ENCODE measurements at places on chromosomes 11 and 22.

- DNase-seq, result no peak
These were observed 59.5 kb downstream of the LINC01488 start for GRCh38 chr11:69541001-69541285.

DNA sequence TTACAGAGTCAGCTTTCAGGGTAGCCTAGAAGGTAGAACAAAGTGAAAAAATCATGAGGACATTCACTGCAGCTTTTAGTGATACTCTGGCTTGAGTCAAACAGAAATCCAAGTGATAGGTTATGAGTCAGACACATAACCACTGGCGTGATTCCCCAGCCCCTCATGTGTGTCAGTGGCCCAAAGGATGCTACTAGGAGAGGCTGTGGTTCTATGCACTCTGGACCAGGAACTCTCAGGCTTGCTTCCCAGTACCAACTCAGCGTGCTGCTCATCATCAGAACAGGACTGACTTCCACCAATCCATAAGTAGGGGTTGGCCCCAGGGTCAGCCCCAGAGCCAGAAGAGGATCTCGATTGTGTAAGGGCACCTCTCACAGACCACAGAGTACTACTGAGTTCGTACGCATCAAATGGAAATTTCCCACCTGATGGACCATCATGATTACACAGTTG is 116.8 kb downstream of the MED15 start:
- DNase-seq, result no peak

- DNase-seq, result no peak
These were observed 179.6 kb downstream of the CTTN start for GRCh38 chr11:70577948-70578347.

- DNase-seq, result no peak
These were observed 6.2 kb downstream of the CEP57 start for GRCh38 chr11:95796501-95796900.

DNA sequence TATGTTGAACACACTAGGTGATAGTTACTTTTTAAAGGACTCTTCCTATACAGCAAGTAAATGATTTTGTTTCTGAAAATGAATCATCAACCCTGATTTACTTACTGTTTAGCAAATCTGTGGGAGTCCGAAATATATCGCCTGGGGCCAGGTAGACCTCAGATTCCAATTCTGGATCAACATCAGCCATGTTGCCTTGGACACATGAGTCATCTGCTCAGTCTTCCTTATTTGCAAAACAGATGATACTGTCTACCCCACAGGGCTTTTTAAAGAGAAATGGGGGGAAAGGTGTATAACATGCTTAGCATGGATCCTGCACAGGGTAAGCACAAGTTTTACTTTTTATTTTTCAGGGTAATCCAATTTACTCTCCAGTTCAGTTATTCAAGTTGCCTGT is 324.2 kb downstream of the TENM4 start:
- no peak for DNase-seq

DNA sequence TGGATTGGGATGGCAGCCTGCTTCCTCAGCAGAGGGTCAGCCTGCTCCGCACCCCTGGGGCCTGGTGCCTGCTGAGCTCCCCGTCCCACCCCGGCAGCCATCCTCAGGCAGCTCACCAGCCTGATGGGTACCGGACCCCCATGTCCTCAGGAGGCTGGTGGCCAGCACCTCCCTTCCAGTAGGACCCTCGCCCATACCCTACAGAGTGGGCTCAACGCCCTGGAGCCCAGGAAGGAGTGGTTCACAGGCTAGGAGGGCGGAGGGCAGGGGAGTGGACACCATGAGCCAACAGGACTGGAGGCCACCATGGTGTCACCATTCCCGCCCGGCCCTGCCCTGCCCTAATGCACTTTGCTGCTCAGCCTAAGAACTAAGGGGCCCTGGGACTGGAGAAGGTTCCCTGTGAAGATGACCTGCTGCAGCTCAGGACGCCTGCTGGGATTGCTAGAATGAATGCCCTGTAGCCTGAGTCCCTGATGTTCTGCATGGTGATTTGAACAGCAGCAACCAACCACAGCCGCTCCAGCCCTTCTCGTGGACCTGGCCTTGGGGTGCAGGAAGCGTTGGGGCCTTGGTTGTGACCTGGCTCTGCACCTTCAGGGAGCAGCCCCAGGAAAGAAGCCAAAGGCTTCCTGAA is 1080.8 kb downstream of the BRD1 start:
- DNase-seq, result no peak

- no peak for DNase-seq
These were observed 3.3 kb upstream of the GRAMD1B start for GRCh38 chr11:123426789-123427188.

GRCh38 chr11:78189174-78189724 is 530 bp downstream of the USP35 start:
- no peak for DNase-seq

DNA sequence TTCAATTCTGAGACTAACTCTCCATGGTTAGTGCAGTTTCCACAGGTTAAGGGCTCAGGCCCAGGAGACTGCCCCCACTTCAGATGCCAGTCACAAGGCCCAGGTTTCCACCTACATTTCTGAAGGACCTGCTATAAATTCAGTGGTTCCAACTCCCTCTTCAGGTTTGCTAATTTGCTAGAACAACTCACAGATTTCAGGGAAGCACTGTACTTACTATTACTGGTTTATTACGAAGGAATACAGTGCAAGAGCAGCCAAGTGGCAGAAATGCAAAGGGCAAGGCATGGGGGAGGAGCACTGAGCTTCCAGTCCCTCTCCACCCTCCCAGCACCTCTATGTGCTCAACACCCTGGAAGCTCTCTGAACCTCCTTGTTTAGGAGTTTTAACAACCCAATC is 39.3 kb upstream of the SPON1 start:
- no peak for DNase-seq

- DNase-seq, result no peak
These were observed 741.1 kb downstream of the NELL1 start for GRCh38 chr11:21410513-21410912.

DNA sequence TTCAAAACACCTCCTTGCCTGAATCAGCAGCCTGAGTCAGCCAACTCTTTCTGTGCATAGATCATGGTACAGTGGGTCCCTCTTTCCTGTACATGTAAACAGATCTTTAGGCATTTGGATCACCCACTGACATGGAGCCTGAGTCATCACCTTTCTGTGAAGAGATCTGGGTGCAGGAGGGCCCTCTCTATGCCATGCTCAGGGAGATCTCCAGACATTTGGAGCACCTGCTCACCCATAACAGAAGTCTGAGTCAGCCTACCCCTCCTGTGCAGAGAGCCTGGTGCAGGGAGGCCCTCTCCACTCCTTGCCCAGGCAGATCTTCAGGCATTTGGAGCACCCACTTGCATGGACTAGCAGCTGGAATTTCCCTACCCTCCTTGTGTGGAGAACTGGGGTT is 56.2 kb upstream of the GLYAT start:
- no peak for DNase-seq

- DNase-seq, result no peak
These were observed 83.3 kb downstream of the MICAL2 start for GRCh38 chr11:12193515-12194336.

- no peak for DNase-seq
These were observed 1.0 kb upstream of the GTPBP1 start for GRCh38 chr22:38704654-38705234.
